ENCODE measurements at places on chromosomes 2 and 18.

GRCh38 chr18:39346916-39347315 lies 1781.3 kb upstream of the CELF4 start:
- no peak for DNase-seq

DNA sequence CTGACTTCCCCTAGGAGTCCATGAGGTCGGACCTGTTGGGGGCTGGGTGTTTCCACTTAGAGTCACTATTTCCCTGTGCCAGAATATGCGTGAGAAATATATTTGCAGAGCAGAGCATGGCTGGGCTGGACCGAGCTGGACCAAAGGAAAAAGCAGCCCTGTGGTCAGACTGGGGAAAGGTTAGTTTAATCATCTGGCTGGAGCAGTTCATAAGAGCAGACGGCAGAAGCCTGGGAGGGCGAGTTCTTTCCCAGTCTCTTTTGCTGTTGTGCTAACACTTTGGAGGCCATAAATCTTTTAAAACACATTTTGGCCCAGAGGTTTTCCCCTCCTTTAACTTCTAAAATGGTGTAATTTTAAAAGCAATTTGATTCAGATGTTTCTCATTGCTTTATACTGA lies 66.5 kb downstream of the GLI2 start:
- DNase-seq = no peak

DNA sequence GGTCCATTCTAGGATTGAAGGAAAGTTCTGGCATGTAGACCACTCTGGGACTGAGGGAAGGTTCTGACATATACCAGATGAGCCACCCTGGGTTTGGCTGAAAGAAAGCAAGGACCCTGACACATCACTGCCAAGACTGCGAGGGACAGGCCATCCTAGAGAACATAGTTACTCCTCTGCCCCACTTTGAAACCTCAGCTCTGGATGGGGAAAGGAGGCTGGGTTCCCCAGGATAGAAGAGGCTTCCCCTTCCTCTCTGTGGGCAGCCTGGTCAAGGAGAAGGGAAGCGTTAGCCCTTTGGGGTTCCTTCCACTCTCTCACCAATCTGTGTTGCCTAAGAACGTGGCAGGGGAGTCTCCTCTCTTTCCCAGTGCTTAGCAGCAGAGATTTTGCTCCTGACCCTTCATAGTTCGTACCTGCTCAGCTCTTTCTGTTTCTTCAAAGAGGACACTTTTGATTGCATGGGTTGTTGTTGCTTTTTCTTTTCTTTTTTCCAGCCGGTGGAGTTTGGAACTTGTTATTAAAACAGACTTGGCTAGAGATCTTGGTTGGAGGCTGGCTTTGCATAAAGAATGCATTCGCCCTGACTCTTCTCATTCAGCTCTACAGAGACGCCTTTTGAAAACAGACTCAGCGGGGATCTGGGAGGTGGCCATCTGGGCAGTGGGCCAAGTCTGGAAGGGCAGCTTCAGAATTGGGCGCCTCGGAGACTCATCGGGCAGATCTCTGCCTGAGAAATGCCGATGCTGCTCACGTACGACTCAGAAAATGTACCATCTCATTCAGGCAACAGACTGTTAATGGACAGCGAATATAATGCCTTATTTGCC lies 166.1 kb downstream of the CLIP4 start:
- DNase-seq = no peak

DNA sequence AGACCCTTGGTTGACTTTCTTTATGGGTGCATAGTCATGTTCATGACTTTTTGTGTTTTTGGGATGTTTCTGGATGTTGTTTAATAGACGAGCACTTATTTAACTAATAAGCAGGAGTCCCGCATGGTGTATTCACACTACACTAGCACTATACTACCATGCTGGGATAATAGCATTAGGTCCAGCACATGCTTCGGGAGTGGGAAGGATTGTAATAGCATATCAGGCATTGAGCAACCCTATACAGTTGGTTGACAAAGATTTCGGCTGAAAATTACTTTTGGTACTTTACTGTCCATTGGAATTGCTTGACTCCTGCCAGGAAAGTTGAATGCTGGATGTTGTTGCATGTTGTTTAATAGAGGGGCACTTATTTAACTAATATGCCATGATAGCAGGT lies 2.8 kb downstream of the SH3RF3 start:
- no peak for DNase-seq

- DNase-seq = no peak
Measured at GRCh38 chr2:177992992-177993391, 79.6 kb downstream of the PDE11A start.

GRCh38 chr2:197869501-197870111 lies 65.2 kb downstream of the PLCL1 start:
- DNase-seq = no peak

GRCh38 chr2:38432820-38433606 lies 55.9 kb upstream of the ATL2 start:
- no peak for DNase-seq

- DNase-seq = no peak
Measured at GRCh38 chr2:239811806-239812560, 213.2 kb downstream of the NDUFA10 start.

DNA sequence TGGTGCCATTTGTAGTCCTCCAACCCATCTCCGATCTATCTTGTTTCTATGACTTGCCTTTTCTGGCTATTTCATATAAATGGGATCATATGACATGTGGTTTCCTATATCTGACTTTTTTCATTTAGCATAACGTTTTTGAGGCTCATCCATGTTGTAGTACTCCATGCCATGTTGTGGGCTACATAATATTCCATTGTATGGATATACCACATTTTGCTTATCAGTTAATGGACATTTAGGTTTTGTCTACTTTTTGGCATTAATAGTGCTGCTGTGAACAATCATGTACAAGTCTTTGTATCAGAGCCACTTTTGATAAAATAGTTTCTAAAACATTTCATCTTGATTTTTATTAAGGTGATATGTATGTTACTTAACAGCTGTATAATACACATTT lies 7.4 kb downstream of the CEBPZOS start:
- DNase-seq = no peak

DNA sequence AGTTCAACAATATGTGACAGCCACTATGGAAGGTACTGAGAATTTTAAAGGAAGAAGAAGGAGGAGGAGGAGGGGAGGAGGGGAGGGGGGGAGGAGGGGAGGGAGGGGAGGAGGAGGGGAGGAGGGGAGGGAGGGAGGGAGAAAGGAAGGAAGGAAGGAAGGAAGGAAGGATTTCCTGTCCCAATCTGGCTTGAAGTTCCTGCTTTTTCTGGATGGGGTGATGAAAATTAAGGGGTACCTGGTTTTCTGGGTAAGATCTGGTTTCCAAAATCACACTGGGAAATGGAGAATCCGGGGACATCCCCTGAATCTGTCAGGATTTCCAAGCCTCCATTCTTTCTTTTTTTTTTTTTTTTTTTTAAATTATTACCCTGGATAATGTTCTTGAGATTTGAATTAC lies 271.8 kb downstream of the MTX2 start:
- no peak for DNase-seq

DNA sequence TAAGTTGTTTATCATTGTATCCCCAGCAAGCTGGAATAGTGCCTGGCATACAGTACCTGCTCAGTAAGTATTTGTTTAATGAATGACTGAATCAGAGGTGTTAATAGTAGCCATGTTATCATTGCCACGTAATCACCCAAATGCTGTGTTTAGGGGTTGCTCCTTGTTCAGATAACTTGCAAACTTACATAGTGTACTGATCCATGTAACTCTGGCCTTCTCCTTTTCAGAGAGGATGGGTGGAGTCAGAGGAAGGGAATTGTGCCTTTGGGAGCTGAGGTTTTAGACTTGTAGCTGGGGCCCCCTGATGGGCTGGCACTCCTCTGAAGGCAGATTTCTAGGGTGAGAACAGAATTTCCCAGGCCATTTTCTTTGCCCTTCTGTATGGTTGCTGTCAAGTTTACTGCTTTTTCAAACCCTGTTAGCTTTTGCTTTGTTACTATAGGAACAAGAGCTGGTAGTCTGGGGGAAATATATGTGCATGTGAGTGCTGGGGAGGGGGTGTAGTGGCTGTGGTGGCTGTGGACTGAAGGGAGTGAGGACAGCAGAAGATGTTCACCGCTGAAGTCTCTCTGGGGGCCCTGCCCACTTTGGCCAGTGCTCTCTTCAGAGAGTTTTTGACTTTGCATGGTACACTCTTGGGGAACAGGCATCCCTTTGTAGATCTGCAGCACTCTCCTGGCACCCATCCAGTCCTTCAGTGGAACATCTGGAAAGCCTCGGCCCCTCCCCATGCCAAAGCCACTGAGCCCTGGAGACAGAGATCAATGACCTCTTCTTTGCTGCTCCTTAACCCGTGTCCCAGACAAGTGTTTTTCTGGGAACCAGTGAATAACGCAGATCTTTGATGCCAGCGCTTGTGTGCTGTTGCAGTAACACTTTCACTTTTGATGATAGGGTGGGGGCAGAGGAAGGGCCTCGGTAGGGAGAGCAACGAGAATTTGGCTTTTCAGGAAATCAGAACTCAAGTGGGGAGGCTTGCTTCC lies 209.0 kb downstream of the PRKCE start:
- DNase-seq = no peak

DNA sequence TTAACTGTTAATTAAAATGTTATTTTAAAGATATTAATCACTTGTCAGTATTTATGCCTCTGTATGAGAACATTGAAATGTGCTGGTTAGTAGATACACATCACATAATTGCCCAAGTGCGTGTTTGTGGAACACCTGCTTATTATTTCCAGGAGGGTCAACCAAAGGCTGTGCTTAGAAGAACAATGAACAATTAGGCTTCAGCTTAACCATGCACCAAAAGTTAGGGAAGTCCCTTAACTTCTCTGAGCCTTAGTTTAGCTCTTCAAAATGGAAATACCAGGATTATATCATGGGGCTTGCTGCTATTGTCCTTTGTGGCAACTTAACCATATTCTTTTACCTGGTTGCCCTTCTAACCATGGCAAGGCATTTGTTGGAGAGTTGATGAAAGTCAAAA lies 43.0 kb upstream of the PLA2R1 start:
- no peak for DNase-seq

- DNase-seq = no peak
Measured at GRCh38 chr2:241321886-241322285, 6.2 kb downstream of the SEPTIN2 start.

DNA sequence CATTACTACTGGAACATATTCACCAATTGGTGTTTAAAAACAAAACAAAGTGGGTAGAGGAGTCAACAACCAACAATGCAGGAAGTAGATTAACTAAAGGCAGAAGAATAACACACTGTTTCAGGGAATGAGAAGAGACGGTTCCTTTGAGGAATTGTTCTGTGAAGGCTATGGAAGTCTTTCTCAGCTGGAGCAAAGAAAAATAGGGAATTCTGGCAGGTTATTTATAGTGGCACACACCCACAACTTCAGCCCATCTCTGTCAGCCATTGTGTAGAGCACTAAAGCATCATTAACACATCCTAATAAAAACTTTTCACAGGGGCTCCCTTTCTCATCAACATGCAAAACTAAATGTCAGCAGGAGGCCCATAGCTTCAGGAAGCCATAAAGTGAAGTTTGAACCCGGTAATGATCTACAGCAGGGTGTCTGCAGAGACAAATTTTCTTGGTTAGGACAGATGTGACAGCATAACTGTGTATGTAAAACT lies 113.6 kb downstream of the CDH2 start:
- no peak for DNase-seq

GRCh38 chr2:19349911-19350677 lies 8.3 kb downstream of the OSR1 start:
- DNase-seq = peak; percentile 19

DNA sequence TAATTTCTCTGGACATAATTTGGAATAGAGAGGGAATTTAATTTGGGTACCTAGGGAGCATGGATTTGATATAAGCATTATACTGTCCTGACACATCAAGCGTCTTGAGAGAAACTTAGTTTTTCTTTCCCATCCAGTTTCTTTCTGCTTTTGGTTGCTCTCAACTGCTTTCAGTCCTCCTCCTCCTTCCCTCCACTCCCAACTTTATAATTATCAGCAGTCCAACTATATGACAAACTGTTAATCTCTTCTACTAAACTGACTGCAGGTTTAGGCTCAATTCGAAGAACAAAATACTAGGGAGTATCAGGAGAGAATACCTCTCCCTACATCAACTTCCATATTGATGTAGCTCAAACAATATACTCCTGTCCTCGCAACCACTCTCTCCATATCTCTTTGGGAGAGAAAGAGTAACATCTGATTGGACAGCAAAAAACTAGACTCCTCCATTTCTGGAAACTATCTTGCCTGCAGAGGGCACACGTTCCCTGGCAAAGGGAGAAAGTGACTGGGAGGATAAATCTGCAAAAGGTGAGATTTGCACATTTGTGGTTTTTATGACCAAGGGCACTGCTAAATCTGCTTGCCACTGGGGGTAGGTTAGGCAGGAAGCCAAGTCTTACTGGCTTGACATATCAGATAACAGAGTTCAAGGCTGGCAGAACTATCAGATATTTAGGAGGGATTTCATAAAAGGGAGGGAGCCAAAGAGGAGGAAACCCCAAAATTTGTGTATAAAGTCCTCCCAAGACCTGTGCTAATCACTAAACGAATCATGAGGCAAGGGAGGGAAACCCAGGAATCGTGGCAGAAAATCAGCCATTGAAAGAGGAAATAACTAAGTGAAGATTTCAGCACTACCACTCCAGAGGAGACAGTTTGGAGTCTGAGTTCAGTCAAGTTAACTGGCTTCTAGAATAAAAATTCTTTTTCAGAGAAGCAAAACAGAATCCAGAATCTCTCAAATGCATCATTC lies 40.0 kb downstream of the ICA1L start:
- peak; percentile 3 for DNase-seq

DNA sequence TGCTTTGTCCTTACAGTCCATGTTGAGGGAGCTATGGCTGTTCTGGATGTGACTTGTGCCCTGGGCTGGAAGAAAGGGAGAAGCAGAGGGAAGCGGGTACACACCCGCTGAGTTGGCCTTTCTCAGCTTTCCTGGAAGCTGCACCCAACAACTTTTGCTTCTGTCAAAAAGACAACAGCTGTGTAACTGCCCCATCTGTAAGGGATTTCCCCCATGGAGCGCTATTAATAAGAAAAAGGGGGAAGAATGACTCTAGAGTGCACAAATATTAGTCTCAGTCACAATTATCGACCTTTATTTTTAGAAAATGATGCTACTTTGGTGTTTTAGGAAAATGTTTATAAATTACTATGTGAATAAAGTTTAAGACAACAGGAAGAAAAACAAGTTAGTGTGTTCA lies 368.3 kb downstream of the RAD51AP2 start:
- DNase-seq = no peak

GRCh38 chr18:62551972-62552513 lies 29.2 kb downstream of the ZCCHC2 start:
- no peak for DNase-seq

DNA sequence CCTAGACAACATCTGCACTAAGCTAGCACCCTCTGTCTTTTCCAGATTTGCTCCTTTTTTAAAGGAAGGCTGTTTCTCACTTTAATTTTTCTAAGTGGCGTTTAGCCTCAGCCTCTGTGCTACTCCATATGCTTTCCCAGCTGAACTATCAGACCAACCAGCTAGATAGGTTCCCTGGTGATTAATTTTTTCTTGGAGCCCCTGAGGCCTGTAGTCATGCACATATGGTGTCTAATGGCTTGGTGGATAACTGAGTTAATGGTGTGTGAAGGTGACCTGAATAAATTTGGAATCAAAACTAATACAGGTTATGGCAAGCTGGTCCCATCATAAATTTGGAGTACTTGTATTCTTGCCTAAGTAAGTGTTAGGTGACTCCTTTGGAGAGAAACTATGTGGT lies 135.5 kb downstream of the MGAT5 start:
- no peak for DNase-seq
